ENCODE measurements at places on chromosomes 6 and 20.

DNA sequence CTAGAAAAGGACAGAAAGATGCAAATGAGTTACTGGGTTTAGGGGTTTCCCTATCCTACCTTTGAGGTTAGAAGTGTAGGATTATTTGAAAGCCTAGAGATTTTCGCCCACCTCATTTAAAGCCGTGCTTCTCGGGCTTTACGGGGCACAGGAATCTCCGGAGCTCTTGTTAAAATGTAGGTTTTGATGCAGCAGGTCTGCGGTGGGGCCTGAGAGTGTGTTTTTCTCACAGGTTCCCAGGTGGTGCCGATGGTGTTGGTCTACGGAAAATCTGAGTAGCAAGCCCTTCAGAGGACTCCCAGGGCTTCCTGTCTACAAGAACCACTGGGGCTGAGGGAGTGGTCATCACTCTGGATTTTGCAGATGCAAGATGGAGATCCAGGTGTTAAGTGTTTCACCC is 47.5 kb downstream of the TRAM2 start:
- no peak for DNase-seq

GRCh38 chr6:73285674-73286283 is 22.8 kb upstream of the KHDC1 start:
- DNase-seq: peak; percentile 81

DNA sequence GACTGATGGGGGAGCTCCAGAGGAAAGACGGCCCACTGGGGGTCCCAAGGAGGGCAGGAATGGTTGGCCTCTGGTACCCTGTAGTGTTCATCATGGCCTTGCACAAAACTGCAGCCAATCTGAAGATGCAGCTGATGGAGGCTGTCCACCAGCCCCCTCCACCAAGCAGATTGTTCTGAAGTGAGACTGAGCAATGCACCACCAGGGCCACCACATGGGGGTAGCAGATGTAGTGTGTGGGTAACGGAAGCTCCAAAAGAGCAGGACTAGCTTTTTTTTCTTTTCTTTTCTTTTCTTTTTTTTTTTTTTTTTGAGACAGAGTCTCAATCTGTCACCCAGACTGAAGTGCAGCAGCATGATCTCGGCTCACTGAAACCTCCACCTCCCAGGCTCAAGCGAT is 181.0 kb upstream of the MYLIP start:
- no peak for DNase-seq

- no peak for DNase-seq
These were observed 132.5 kb downstream of the TBC1D7 start for GRCh38 chr6:13195803-13196202.

GRCh38 chr6:63307581-63308246 is 12.1 kb downstream of the LGSN start:
- peak; percentile 45 for DNase-seq

GRCh38 chr20:6920991-6921613 is 153.6 kb downstream of the BMP2 start:
- DNase-seq: no peak

DNA sequence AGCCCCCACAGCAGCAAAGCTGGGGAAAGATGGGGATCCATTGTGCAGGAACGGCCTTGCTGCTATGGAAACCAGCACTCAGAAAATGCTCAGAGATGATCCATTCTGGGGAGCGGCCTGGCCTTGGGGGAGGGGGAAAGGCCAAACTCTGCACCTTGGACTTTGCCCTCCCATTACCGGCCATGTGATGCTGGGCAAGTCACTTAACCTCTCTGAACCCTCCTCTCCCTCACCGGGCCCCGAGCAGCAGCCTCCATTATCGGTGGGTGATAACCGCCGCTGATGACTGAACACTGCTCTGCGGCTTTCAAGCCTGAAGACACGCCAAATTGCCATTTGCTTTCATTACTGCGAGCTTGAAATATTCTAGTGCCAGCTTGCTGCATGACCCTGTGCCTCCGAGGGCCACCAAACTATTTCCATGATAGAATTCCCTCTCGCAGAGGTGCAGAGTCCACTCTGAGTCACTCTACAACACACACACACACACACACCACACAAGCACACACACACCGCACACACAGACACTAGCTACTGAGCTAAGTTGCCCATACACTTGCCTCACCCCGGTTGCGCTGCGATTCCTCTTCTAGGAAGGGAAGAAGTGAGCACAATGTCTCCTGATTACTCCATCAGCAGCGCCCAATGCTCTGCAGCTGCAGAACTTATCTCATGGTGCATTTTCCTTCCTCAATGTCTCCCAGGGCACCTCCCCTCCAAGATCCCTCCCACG is 20.6 kb upstream of the SIRPA start:
- no peak for DNase-seq

DNA sequence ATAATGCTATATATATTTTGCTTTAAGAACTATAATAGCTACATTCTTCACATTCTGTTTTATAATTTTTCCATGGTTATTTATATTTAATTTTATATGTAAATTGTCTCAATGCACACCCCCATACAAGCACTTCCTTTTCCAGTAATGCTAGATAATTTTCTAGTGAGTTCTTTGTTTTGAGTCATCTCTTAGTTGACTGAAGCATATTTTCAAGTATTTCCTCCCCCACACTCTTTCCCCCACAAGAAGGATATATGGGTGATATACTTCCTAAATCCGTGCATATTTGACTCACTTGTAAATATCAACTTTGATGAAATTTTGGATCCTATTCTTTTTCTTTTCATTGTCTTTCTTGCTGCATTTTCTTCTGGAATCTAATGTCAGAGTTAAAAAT is 82.1 kb upstream of the SRSF6 start:
- DNase-seq: no peak

- no peak for DNase-seq
These were observed 562 bp downstream of the TRIM39 start for GRCh38 chr6:30327232-30327746.

DNA sequence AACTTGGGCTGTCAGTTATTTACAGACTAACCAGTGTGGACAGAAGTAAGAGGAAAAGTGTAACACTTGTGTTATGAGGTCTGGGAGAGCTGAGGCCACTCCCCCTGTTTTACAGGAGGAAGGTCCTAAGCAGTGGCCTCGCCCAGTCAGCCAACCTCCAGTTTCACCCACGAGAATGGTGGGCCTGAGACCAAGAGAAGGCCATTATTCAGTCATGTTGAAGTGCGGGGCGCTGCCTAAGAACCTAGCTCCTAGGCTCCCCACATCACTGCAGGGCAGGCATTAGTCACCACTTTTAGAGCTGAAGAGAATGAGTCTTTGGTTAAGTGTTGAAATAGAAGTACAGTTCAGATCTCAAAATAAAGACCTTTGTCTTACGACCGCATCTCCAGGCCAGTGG is 27.9 kb downstream of the CDYL start:
- no peak for DNase-seq

DNA sequence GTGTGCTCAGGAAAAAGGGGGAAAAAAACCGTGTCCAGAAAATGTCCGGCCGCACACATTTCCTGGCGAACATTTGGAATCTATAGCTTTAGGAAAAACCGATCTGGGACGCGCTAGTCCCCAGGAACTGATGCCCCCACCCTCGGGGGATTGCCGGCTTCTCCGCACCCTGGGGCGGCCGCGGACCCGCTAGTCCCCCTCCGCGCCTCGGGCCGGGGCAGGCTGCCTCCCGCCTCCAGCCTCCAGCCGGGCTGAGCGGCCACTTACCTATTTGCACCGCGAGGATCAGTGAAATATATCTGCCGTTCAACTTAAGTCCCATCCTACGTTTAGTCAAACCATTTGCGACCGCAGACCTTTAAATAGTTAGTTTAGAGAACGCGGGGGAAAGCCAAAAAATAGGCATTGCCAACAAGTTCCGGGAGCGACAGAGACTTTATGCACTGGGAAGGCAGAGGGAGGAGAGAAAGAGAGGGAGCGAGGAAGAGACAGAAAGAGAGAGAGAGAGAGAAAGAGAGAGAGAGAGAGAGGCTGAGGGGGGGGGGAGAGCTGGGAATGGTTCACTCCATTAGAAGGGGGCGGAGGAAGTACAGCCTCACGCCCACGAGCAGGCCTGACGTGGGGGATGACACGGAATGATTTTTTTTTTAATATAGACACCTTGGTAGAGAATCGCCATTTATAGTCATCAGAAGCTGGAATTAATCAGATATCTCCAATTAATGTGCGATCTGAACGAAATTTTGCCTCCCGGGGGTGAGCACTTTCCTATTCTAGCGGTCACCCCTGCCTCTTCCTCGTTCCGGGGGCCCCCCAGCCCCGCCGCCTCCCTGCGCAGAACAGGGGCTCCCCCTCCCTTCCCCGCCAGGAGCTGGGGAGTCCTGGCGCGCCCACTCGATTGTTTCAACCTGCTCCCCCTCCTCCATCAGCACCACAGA is at the start of gene NRN1:
Gene NRN1, minus strand, starts transcription at position 498 of the 938 bp plus-strand sequence. Its CDS starts 176 bp downstream, at position 322.
- DNase-seq: no peak

DNA sequence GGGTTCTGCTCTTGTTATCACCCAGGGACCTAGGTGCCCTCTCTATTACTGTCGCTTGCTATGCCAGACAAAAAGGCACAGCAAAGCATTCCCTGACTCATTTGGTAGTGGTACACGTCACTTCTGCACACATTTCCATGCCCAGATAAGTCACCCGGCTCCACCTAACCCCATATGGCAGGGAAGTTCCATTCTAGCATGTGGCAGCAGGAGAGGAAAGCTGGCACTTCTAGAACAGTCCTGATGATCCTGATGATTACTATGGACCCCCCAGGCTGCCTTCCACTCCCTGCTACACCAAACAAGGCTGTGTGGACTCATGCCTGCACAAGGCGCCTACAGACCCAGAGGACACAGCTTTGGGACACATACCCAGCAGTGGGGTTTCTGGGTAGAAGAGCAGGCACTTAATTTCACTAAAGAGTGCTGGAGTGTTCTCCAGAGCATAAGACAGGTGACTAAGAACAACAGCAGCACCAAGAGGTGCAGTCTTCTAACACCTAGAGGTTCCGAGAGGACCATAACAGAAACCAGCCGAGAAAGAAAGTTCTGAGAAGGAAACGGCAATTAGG is 53.5 kb upstream of the NELFCD start:
- no peak for DNase-seq

GRCh38 chr6:3297006-3297405 is 38.3 kb downstream of the PSMG4 start:
- no peak for DNase-seq

DNA sequence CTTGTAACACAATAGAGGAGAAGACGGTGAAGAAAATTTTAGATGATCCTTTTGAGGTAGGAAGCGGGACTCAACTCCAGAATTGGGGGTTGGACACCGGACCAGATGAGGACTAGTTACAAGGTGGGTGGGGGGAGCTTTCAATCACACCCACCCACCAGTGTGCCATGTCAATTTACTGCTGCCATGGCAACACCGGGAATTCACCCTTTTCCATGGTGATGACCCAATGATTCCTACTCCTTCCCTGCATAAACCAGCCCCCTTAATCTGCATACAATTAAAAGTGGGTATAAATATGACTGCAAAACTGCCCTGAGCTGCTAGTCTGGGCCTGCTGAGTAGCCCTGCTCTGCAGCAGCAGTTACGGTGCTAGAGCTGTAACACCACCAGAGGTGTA is 14.7 kb downstream of the RAD21L1 start:
- no peak for DNase-seq

GRCh38 chr20:52219441-52219840 is 27.9 kb upstream of the ZFP64 start:
- DNase-seq: no peak

DNA sequence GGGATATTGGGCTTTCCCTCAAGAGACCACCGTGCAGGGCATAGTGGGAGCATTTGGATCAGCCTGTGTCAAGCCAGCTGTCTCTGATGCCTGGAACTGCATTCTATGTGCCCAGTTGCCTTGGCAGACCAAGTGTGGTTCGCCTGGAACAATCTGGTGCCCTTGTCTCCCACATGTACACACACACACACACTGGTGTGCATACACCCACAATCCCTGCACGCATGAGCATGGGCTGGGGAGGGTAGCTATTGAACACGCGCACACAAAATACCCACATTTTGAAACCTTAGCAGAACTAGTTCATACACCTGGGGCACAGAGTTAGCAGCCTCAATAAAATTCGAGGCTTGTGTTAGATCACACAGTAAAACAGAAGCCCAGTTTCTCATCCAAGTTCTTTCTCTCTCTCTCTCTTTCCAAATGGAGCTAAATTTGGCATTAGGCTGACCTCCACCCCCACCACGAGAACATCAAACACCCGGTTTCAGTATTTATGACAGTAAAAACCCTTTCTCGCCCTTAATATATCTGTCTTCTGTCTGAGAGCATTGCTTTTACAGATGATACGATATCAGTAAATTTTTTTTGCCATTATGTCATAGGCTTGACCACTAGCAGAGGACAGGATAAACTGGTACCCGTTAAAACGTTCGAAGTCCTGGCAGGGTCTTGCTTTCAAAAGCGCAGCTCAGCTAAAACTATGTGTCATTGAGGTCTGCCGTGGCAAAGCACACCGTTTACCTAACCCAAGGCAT is 18.2 kb upstream of the NFATC2 start:
- no peak for DNase-seq

- DNase-seq: no peak
These were observed 645.6 kb downstream of the MMUT start for GRCh38 chr6:48817333-48818051.

DNA sequence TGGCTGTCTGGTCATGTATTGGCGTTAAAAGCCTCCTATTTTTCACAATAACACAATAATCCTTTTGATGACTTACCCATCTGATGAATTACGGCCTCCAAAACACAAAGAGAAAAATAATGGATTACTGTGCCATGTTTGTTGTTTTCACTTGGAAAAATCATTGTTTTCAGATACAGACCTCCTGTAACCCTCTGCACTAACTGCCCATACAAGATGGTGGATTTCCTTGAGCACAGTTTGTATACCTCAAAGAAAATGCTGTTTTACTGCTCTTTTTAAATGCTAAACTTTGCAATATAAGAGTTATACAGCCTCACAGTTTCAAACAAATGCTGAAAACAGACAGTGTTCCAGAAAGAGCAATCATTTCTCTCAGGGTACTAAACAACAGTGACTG is 61.0 kb downstream of the SMLR1 start:
- no peak for DNase-seq

DNA sequence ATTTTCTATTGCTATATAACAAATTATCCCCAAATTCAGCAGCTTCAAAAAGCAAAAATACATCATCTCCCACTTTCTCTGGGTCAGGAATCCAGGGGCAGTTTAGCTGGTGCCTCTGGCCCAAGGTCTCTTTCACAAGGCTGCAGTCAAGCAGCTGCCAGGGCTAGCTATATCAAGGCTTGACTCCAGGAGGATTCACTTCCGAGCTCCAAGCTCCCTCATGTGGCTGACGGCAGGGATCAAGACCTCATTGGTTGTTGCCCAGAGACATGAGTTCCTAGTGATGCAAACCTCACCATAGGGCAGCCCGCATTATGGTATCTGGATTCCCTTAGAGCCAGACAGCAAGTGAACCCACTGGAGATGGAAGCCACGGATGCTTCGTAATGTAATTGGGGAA is 1.3 kb upstream of the VNN1 start:
- peak; percentile 28 for DNase-seq

DNA sequence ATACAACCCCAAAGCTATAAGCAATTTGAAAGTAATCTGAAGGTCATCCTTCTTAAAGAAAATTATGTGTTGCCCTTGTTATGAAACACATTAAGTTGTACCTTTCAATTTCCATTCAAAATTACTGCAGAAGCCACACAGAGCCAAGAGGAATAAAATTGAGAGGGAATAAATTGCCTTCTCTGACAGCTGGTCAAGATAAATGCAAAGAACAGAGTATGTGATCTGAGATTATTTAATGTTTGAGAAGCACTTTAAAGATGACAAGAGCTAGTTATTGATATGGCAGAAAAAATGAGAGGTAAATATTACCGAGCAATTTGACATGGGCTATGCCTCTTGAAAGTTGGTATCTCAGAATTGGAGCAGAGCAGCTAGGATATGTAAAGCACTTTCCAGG is 61.6 kb downstream of the TRDN start:
- DNase-seq: no peak

GRCh38 chr20:50561379-50562078 is 51.3 kb downstream of the PTPN1 start:
- DNase-seq: peak; percentile 88
